ENCODE measurements at places on chromosomes 5 and 9.

DNA sequence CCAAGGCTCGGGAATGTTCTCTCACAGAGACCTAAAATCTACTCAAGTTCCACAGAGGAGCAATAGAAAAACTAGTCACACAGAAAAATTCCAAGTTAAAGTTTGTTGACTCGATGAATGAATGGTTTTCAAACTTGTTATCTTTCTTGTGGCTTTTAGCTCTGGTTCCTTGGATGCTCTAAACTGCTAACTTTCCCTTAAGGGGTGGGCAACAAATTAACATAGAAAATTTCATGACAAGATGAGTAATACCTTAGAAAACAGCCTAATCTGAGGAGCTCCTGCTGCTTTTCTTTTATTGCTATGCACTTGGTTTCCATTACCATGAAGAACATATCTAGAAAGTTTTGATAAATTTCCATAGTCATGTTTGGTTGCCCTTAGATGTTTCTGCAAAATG lies 100.2 kb upstream of the CCDC112 start:
- ATAC-seq: no peak

- ATAC-seq: no peak
These were observed 559.0 kb upstream of the MEF2C start for GRCh38 chr5:89441965-89442364.

GRCh38 chr5:125411744-125412560 lies 665.5 kb upstream of the ZNF608 start:
- ATAC-seq: no peak

- ATAC-seq: peak; percentile 59
These were observed 113.5 kb downstream of the CAAP1 start for GRCh38 chr9:26779062-26779461.

- ATAC-seq: no peak
These were observed 183.9 kb downstream of the LRRC70 start for GRCh38 chr5:62762503-62762902.

GRCh38 chr9:119884438-119884837 lies 515.2 kb upstream of the BRINP1 start:
- peak; percentile 28 for ATAC-seq

DNA sequence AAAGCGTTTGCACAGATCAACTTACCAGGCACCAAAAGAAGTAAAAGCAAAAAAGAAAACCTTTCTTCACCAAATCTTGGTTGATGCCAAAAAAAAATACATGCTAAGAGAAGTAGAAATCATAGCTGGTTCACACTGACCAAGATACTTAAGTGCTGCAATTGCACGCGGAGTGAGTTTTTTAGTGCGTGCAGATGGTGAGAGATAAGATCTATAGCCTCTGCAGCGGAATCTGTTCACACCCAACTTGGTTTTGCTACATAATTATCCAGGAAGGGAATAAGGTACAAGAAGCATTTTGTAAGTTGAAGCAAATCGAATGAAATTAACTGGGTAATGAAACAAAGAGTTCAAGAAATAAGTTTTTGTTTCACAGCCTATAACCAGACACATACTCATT lies 36.4 kb upstream of the CCDC152 start:
- ATAC-seq: no peak

DNA sequence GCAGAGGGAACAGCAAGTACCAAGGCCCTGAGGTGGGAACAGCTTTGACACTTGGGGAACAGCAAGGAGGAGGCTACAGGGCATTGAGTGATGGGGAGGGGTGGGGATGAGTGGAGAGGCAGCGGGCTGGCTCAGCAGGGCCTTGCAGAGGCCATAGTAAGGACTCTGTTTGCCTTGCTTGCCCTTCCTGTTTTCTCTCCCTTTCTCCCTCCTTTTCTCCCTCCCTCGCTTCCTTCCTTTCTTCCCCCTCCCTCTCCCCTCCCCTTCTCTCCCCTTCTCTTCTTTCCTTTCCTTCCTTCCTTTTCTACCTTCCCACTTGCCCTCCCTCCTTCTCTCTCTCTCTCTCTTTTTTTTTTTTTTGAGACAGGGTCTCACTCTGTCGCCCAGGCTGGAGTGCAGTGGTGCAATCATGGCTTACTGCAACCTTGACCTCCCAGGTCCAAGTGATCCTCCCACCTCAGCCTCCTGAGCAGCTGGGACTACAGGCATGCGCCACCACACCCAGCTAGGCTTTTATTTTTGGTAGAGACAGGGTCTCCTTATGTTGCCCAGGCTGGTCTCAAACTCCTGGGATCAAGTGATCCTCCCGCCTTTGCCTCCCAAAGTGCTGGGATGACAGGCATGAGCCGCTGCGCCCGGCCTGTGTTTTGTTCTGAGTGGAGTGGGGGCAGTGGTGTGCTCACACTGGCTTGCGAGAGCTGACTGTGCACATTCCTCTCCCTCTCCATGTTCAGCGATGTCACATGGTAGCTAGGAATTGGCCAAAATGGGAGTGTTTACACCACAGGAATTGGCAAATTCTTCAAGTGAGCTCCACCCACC lies 17.1 kb downstream of the IER5L start:
- no peak for ATAC-seq

DNA sequence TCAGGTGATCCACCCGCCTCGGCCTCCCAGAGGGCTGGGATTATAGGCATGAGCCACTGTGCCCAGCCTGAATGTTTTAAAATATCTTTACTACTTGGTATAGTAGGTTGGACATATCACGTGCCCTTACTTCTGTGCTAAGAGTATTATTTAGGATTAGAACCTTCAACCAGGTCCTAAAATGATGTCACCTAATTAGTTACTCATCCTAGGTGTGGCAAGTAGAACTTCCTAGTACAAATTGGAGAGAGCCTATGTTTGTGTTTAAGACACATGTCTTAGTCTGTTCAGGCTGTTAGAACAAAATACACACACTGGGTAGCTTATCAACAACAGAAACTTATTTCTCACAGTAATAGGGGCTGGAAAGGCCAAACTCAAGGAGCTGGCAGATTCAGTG lies 51.5 kb downstream of the ZFAND5 start:
- ATAC-seq: peak; percentile 87

GRCh38 chr5:77182367-77182766 lies 28.1 kb upstream of the PDE8B start:
- no peak for ATAC-seq

- no peak for ATAC-seq
These were observed 215.4 kb upstream of the TLX3 start for GRCh38 chr5:171093598-171093997.

- peak; percentile 48 for ATAC-seq
These were observed 3.5 kb upstream of the CNTFR start for GRCh38 chr9:34592895-34593601.

DNA sequence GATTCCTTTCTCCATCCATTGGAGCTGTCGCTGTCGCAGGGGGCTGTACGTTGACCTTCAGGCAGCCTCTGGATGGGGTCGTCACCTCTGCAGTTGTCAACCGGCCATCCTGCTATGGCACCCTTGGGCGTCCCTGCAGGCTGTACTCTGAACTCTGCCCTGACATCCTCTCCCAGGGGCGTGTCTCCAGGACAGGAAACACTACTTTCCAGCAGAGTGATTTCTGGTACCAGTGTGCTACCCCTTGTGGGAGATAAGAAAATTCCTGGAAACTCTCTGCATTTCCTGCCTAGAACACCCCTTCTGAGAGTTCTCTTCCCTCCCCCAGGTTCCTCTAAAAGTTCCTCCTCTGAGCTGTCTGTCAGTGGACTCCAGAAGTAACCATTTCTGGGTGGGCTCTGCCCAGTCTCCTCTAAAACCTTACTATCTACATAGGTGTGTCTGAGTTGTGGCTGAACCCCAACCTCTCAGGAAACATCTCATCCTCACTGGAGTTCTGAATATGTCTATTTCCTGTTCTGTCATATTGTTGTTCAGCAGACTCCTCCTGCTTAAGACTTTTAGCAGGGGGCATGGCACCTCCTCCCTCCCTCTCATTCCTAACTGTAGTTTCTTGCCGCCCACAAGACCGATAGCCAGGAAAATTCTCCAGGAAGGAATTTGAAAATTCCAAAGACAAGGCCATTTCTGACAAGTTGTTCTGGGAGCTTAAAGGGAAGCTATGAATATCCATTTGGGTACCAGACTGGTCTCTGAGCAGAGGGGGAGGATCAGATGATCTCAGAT lies 145.3 kb upstream of the RASEF start:
- no peak for ATAC-seq

DNA sequence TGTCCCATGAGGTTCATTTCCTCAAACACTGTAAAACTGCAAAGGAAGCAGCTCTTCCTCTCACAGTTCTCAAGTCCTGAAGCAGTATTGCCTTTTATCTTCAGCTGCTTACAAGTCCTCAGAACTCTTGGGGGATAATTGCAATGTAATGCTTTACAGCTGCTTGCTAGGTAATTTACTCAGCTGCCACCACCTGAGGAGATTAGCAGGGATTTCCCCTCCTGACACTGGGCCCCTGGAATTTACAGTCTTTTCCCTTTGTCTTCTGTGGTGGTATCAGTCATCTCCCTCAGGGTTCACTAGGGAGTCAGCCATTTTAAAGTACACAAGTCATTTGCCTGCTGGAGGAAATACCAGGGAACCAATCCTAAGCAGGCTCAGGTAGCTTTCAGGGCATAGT lies 754.3 kb upstream of the GRAMD2B start:
- ATAC-seq: peak; percentile 98

DNA sequence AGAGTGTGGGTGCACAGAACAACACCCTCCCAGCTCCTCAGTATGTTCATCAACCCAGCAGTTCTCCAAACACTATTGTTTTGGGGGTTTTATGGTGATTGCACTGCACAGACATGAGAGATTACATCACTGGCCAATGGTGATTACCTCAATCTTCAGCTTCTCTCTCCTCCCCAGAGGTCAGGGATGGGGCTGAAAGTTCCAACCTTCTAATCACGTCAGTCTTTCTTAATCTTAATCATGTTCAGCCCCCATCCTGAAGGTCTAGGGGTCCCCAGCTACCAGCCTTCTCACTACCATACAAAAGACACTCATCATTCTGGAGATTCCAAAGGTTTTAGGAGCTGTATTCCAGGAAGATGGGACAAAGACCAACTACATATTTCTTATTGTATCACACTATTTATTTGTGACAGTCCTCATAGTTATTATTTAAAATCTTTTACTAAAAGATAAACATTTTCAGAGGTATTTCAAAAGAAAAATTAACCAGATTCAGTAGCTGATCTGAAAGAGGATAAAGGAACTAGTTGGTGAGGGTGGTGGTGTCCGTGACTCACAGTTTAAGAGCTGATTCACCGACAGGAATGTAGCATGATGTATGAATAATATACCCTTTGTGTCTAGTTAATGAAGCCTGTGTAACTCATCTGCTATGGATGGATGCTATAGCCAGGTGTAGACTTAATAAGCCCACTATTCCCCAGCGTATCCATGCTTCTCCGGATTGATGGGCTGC lies 35.6 kb downstream of the RASEF start:
- ATAC-seq: peak; percentile 90

GRCh38 chr9:138053321-138053868 lies 175.8 kb downstream of the CACNA1B start:
- ATAC-seq: peak; percentile 14

- ATAC-seq: peak; percentile 38
These were observed 58.7 kb downstream of the RXRA start for GRCh38 chr9:134384811-134385479.

GRCh38 chr5:83921666-83922193 lies 201.1 kb upstream of the HAPLN1 start:
- ATAC-seq: no peak

GRCh38 chr5:109695005-109695926 lies 5.5 kb downstream of the MAN2A1 start:
- no peak for ATAC-seq

GRCh38 chr9:134723037-134723436 lies 81.4 kb downstream of the COL5A1 start:
- ATAC-seq: no peak

GRCh38 chr9:132027752-132028663 lies 51.7 kb downstream of the MED27 start:
- ATAC-seq: peak; percentile 54

DNA sequence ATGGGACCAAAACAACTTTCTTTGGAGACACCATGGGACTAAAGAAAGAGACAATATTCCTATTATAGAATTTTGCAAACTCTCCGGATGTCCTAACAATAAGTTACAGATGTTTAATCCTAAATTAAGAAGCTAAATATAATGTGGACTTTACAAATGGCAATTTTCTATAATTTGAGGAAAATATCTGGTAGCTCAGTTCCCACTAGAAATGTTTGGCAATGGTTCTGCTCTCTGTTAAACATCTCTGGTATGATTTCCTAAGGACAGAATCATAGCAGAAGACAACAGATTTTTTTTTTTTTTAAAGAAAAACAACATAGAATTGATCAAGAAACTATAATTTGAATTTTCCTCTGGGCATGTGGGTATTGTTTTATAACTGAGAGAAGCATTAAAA lies 232.8 kb downstream of the ENC1 start:
- ATAC-seq: no peak

GRCh38 chr5:177440211-177440989 lies 6.2 kb upstream of the PRR7 start:
- no peak for ATAC-seq

GRCh38 chr9:76342858-76343257 lies 51.4 kb downstream of the RFK start:
- ATAC-seq: no peak

DNA sequence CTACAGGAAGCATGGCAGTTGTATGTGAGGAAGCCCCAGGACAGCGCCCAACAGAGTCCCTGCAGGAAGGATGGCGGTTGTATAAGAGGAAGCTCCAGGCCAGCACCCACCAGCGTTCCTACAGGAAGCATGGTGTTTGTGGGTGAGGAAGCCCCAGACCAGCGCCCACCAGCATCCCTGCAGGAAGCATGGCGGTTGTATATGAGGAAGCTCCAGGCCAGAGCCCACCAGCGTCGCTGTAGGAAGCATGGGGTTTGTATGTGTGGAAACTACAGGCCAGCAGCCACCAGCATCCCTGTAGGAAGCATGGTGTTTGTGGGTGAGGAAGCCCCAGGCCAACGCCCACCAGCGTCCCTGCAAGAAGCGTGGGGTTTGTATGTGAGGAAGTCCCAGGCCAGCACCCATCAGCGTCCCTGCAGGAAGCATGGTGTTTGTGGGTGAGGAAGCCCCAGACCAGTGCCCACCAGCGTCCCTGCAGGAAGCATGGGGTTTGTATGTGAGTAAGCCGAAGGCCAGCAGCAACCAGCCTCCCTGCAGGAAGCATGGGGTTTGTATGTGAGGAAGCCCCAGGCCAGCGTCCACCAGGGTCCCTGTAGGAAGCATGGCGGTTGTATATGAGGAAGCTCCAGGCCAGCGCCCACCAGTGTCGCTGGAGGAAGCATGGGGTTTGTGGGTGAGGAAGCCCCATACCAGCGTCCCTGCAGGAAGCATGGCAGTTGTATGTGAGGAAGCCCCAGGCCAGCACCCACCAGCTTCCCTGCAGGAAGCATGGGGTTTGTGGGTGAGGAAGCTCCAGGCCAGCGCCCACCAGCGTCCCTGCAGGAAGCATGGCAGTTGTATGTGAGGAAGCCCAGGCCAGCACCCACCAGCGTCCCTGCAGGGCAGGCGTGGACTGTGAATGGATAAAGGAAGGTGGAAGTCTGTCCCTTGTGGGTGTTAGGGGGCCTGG lies 79.0 kb downstream of the DAP start:
- no peak for ATAC-seq

GRCh38 chr5:74127381-74128320 lies 501.7 kb downstream of the ARHGEF28 start:
- peak; percentile 31 for ATAC-seq

- no peak for ATAC-seq
These were observed 768.5 kb upstream of the ACO1 start for GRCh38 chr9:31615966-31616365.

- ATAC-seq: no peak
These were observed 122.8 kb upstream of the PUM3 start for GRCh38 chr9:2966565-2967300.
